Peyer's patch (tissue), 4 donors: ENCODE measurements at places on chromosomes 5 and 9. TPM values are rescaled to one million over a fixed set of nuclear protein-coding genes. Genes with fewer than 3 reads are reported as not detected.
A peak's percentile ranks its signal among the peaks of the same experiment; 100 is the strongest.

Gene N4BP3
- 2.5 TPM for total RNA-seq

Gene FOXD4L4
- total RNA-seq = not detected

Gene PCDHGB4
- 1.1 TPM for total RNA-seq

Gene KIAA0825
- 5.4 TPM for total RNA-seq

Gene NR4A3
- total RNA-seq = 1.0 TPM

GRCh38 chr9:4923580-4924544 is 61.2 kb upstream of the JAK2 start:
- DNase-seq = no peak

- DNase-seq = peak; percentile 63
These were observed 64.8 kb downstream of the GRIN3A start for GRCh38 chr9:101673642-101674041.

- peak; percentile 33 for DNase-seq
These were observed 39.8 kb upstream of the PITX1 start for GRCh38 chr5:135073761-135074345.

DNA sequence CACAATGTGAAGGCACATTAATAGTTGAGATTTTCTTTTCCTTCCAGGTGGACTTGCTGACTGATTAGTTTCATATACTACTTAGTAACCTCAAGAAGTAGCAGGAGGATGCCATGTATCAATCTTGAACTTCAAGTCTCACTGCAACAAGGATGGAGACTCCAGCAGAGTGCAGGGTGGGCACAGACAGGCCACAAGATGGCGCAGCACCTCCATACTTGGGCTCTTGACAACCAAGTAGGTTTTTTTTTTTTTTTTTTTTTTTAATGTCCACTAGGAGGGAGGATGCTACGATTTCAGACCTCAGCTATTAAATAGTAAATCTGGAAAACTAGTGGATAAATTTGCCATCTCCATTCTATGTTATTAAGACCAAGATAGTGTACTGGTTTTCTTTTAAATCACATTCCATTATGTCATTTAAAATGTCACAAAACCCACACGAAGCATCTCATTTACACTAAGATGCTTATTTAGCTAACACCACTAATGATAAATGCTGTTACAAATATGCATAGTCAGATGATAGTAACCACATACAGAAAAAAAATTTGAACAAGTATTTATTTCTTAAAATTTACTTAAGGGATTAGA is 58.6 kb downstream of the IL6ST start:
- peak; percentile 84 for DNase-seq

GRCh38 chr9:82763656-82764055 is 299.3 kb downstream of the RASEF start:
- no peak for DNase-seq

- no peak for DNase-seq
These were observed 56.0 kb upstream of the TPD52L3 start for GRCh38 chr9:6272229-6272598.

DNA sequence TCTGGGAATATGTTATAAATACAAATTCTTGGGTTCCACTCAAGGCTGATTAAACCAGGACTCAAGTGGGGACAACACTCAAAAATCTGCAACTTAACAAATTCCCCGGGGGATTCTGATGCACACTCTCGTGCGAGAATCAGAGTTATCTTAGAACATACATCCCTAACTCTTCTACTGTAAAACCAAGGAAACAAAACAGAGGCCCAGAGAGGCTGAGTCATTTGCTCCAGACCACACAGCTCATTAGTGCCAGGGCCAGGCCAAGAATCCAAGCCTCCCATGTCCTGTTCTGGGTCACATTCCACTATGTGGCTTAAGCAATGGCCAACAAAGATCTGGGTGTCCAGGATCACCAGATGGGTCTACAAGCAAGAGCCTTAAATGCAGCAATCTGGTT is 166.0 kb downstream of the ADAMTS12 start:
- no peak for DNase-seq

DNA sequence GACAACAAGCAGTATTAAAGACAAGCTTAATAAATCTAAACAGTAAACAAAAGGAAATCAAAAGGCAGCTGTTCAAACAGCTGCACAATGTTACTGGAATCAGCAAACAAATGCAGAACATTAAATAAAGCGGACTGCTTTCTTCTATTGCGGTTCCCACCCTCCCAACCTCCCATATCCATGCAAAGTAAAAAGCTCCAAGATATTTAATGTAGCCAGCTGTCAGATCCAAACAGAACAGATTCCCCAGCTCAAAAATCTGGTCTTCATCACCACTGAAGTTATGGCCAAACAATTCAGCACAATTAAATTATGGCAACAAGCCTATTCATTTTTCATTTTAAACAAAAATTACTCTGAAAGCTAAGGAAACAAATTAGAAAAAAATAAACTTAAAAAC is 75.9 kb downstream of the SLC38A9 start:
- no peak for DNase-seq

- peak; percentile 84 for DNase-seq
These were observed 11.7 kb upstream of the RPS14 start for GRCh38 chr5:150461231-150461630.

GRCh38 chr5:172048170-172048422 is 41.7 kb upstream of the FBXW11 start:
- DNase-seq = no peak

- no peak for DNase-seq
These were observed 20.8 kb upstream of the ZNF354A start for GRCh38 chr5:178751286-178751685.

GRCh38 chr5:160616712-160617497 is 195.2 kb downstream of the PTTG1 start:
- no peak for DNase-seq

DNA sequence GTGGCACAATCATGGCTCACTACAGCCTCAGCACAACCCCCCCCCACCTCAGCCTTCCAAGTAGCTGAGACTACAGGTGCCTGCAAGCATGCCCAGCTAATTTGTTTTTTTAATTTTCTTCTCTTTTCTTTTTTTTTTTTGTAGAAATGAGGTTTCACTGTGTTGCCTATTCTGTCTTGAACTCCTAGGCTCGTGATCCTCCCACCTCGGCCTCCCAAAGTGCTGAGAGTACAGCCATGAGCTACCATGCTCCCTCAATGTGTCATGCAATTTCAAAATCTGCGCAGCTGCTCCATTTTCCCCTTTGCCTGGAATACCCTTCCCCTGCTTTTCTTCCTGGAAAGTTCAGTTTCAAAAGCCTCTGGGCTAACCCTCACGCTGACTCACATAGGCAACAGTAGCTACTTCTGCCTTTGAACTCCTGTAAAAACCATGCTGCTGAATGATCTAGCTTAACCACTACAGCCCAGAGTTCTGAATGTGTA is 71.0 kb upstream of the IL7R start:
- no peak for DNase-seq

- DNase-seq = no peak
These were observed 156.1 kb downstream of the GHR start for GRCh38 chr5:42579320-42579719.

DNA sequence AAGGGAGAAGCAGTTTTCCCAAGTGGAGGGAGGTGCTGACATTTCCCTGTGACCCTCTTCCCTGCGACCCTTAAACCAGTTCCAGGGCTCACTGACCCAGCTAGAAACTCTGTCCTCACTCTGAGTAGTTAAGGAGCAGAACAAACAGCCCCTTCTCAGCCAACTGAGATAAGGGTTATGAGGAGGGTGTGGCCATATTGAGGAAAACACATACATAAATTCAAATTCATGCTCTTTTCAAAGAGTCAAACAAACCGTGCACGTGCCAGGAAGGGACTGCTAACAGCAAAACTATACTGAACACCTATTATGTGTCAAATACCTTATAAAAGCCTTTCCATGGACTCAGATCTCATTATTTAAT is 4.9 kb upstream of the AKNA start:
- DNase-seq = no peak

- DNase-seq = no peak
These were observed 40.7 kb downstream of the FAM114A2 start for GRCh38 chr5:153998010-153998409.

DNA sequence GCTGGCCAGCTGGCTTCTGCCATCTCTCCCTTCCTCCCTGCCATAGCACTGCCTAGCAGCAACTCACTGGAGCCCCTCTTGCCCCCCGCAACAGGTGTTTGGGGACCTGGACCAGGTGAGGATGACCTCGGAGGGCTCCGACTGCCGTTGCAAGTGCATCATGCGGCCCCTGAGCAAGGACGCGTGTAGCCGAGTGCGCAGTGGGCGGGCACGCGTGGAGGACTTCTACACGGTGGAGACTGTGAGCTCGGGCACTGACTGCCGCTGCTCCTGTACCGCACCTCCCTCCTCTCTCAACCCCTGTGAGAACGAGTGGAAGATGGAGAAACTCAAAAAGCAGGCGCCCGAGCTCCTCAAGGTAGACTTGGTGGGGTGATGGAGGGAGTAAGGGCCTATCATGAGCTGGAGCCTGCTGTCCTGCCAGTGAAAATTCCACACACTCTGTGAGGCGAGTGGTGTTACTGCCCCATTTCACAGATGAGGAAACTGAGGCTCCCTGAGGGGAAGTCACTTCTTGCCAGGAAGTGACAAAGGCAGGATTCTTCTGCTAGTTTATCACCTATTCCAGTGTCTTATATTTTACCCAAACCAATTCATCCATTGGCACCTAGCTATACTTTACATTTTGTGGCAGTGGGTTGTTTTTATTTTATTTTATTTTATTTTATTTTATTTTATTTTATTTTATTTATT is 10.1 kb downstream of the OLFML2A start:
- peak; percentile 19 for DNase-seq

DNA sequence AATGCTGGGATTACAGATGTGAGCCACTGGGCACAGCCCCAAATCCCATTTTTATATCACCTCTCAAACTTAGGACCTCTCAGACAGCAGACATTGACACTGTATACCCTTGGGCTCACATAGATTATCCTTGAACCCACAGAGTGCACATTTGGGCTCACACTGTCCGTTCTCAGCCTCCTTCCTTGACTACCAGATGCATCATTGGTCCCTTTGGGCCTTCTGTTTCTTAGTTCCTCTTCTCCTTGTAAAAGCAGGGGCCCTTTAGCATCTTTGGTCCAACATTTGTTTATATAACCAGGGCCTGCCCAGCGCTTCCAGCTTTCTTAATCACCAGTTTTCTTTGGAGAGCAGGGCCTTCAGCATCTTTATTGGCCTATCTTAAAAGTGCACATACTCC is 126.2 kb downstream of the SEC61B start:
- no peak for DNase-seq

DNA sequence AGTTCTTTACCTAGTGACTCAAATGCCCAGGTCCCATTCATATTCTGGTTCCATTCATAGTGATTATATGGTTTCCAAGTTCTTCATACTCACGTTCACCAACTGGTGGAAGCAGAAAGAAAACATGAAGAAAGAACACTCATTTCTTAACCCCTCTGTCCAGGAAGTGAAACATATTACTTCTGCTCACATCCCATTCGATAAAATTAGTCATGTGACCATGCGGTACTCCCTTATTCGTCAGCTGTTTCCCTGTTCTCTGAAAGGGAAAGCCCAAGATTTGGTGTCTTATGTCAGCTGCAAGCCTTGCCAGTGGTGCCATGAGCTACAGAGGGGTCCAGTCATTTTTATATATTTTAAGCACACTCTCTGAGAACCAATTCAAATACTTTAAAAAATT is 387.0 kb upstream of the DMAC1 start:
- no peak for DNase-seq

- no peak for DNase-seq
These were observed 52.8 kb downstream of the SAXO1 start for GRCh38 chr9:18980189-18980588.

DNA sequence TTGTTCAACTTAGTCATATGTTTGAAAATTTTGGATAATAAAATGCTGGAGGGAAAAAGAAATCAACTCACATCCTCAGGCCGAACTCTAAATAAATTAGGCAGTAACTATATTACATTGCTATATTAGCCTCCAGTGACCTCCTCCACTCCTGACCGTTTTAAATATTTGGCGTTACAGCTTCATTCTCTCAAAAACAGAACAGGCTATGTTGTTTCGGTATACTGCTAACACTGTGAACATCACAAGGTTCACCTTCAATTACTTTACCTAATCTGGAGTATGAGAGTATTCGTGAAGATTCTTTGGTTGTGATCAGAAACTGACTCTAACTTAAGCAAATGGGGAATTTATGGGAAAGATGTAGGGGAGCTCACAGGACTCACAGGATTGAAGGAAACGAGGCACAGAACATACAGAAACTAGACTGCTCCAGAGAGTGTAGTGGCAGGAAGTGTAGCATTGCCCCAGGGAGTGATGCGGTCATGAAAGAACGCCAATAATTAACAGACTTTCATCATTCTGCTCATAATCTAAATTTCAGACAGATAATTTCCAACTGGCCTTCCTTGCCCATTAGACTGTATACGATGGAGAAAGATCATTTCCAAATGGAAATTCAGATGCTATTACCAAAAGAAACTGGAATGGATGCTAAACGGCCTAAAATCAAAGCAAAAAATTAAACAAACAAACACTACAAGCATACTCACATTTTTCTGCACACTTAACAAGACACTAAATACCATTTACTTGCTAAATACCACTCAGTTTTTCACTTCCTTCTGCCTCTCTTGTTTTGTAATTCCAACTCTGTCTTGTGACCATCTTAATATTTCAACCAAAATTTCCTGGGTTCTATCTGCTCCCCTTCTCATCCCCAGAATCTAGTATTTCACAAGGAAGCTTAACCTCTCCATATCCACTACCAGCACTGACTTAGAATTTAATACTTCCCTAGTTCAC is 110.1 kb upstream of the LPAR1 start:
- no peak for DNase-seq

DNA sequence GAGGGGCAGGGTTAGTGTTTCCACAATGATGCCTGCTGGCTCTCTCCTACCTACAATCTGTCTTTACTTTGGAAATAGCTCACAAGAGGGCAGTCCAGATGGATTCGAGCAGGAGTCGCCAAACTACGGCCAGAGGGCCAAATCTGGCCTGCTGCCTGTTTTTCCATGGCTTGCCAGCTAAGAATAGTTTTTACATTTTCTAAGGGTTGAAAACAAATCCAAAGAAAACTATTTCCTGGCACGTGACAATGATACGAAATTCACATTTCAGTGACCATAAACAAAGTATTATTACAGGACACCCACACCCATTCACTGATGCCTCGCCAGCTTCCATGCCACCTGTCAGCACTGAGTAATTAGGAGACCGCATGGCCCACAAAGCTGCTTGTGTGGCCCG is 162.9 kb upstream of the WWC1 start:
- no peak for DNase-seq

GRCh38 chr5:125575891-125576505 is 829.6 kb upstream of the ZNF608 start:
- DNase-seq = no peak

DNA sequence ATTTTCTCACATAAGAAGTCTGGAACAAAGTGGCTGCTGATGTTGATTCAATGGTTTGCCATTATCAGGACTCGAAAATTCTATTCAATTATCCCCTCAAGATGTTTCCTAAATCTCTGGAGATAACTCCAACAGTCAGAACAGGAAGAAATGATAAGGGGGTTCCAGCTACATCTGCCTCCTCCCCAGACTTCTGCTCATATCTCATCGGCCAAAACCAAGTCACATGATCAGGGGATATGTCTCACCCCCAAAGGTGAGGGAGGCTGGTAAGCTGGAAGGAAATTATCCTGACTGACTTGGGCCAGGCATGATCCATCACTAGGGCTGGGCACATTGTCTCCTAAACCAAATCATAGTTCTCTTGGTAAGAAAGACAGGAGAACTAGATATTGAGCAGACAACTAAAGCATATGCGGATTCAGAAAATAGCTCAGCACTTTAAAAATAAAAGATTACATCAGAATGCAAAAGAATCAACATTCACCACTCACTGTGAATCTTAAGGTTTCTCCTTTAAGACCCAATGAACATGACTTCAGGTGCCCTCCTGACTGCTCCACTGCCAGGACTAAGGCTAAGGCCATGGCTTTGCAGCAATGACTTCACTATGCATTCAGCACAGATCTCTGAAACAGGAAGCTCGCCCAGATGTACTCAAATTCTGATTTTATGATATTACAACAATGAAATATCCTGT is 306.3 kb downstream of the ENC1 start:
- no peak for DNase-seq
